ENCODE measurements at places on chromosomes 12 and 14. TPM values are rescaled to one million over a fixed set of nuclear protein-coding genes. Genes with fewer than 3 reads are reported as not detected.

DNA sequence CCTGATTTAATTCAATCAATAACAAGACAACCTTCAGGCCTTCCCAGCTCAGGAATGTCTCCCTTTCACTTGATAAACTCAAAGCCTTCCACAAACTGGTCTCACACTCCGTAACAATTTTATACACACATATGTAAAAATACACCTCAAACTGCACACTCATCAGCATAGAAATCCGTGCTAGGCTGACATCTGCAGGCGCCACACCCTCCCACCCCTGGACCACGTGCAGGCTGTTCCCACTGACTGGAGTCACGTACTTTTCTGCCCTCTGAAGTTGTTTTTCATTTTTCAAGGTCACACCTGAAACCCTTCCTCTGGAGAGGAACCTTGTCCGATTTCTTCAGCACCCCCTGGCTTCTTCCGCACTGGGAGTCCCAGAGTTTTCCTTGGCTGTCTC lies 27.6 kb downstream of the FBXO21 start:
- ATAC-seq: no peak

DNA sequence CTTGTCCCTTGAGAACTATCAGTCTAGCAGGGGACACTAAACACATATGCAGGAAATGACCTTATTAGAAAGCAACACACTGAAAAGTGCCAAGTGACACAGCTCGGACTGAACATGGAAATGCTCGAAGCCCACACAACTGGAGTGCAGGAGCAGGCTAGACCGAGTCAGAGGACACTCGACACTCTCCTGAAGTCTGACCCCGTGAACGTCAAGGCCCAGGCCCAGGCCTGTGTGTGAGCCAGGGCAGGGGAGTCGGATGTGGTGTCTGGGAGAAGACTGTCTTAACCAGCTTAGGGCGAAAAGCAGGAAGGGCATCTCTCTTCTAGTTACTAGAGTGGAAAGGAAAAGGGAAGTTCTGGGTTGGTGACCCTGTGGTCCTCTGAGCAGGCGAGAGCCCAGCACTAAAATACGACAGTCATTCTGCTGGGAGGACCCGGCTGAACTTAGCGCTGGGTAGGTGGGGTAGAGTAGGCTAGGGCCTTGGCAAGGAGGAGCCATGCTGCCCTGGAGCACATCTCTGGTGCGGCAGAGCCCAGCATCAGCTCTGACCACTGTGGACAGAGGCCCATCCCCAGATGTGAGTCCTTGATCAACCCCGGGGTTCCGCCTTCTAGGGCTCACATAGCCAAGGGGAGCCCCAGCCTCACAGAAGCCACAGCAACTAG lies 93.0 kb downstream of the NTF3 start:
- ATAC-seq: no peak

GRCh38 chr12:68624933-68625332 lies 14.2 kb downstream of the RAP1B start:
- ATAC-seq: no peak

GRCh38 chr14:71320107-71320733 lies 413.0 kb downstream of the PCNX1 start:
- ATAC-seq: peak; percentile 86

DNA sequence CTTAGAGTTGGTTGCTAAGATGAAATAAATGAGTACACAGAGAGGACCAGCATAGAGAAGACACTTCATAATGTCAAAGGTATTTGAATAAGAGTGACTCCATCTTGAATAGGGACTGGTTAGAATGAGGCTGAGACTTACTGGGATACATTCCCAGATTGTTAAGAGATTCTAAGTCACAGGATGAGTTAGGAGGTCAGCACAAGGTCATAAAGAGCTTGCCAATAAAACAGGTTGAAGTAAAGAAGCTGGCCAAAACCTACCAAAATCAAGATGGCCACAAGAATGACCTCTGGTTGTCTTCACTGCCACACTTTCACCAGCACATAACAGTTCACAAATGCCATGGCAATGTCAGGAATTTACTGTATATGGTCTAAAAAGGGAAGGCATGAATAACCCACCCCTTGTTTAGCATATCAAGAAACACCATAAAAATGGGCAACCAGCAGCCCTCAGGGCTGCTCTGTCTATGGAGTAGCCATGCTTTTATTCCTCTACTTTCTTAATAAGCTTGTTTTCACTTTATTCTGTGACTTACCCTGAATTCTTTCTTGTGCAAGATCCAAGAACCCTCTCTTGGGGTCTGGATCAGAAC lies 8.3 kb upstream of the SERPINA1 start:
- ATAC-seq: no peak

Gene CLEC1A
- total RNA-seq: not detected

Gene CLEC4D
- total RNA-seq: not detected

Gene ADCY4
- 2.3 TPM for total RNA-seq
